Activated CD4-positive, alpha-beta T cell treated with anti-CD3 and anti-CD28 coated beads, Interleukin-2, amount 10 ng/mL, durations not matched to agents 7 days and 5 days (primary cell): ENCODE measurements at places on chromosomes 3 and 15.

DNA sequence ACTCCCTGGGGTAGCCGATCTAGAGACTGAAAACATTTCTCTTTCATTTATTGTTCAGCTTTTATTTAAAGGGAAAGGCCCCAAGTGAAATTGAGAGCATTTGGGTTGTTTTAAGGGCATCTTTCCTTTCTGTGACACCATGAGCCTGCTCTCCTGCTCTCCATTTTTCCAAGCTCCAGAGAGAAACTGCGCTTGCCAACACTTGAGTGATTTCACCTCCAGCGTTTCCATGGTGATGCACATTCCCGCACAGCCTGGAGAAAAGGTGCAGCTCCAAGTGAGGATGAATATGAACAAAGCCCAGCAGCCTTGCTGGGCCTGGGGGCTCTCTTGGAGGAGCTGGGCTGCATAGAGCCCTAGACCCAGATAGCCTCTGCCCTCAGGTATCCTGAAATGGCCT lies 159.2 kb upstream of the PPP2R3A start:
- no peak for DNase-seq

DNA sequence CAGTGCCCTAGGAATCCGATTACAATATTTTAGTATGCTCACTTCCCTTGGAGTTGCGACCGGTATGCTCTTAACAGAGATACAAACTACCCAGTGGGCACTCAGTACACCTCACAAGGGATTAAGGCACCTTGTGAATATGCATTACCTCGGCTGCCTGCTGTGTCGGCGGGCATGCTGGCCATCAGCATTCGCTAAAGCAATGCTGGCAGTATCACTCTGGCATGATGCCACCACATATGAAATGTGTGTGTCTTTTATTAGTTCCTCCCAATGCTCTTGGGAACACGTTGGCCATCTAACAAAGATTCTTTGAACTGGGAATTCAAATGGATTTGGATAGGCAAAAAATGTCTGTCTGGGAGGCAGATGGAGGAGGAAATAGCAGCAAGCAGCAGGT lies 67.4 kb upstream of the FOXB1 start:
- no peak for DNase-seq

GRCh38 chr3:54085936-54086335 lies 36.4 kb upstream of the CACNA2D3 start:
- no peak for DNase-seq

DNA sequence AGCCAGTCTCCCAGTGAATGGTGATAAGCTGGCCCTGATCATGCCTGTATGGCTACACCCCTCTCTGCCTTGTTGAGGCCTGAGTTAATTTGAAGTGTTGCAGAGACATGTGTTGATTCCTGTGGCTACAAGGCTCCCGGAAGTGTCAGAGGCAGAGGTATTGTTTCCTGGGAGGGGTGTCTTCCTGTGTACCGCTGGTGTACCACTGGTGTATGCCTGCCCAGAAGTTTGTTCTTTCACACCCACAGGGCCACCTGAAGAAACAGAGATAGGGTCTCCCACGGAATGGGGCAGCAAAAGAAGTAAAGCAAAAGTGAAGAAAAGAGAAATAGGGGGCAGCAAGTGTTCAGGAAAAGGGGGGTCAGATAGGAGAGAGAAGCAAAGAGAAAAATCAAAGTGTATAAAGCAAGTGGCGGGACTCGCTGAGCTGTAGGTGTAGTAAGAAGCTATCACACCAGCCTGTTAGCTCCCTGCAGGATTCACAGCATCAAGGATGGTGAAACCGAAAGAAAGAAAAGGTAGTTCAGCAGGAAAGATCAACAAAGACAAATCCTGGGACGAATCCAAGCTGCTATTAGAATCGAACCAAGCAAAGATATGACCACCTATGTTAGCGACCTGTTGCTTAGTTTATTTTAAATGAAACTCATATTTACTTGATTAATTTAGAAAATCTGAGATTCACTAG lies 36.6 kb upstream of the CD47 start:
- DNase-seq = peak; percentile 83

GRCh38 chr15:87115795-87116194 lies 1036.1 kb downstream of the AGBL1 start:
- no peak for DNase-seq

- DNase-seq = no peak
Measured at GRCh38 chr3:52323526-52324295, 7.6 kb downstream of the DNAH1 start.

- DNase-seq = no peak
Measured at GRCh38 chr15:49742381-49742780, 121.5 kb downstream of the DTWD1 start.

GRCh38 chr3:136070953-136071949 lies 105.7 kb downstream of the PPP2R3A start:
- DNase-seq = no peak

DNA sequence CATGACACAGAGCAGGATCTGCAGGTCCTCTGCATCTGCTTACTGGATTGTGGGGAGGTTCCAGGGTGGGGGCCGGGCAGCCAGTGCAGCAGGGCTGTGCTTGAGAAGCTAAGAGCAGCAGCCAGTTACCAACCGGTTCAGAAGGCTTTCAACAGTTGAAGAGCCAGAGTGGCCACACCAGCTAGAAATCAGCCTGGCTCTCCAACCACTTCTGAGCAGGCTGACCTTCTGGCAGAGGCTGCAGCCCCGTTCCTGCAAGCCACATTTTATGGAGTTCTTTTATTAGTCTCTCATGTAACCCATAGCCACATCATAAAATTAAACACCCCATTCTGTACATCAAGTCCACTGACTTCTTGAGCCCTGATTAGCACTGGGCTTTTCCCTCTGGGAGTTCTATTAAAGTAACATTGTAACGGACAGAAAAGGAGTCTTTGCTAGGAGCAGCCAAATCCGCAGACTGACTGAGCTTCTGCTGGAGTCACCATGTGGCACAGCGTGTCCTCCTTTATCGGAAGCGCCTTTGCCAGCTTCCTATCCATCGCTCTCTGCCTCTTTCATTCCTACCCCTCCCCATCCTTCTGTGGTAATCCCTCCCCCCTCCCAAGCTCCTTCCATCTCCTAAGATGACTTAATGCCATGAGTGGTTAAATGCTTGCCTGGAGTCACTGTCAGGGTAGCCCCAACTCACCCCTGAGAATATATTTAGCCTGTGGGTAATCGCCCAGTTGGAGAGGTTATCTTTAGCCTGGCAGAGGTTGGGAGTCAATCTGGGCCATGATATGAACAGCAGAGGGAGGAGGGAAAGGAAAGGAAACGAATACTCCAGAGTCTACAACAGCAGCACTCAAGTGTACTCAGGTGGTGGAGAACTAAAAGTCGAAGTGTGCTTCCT lies 138.5 kb upstream of the HES1 start:
- DNase-seq = no peak

DNA sequence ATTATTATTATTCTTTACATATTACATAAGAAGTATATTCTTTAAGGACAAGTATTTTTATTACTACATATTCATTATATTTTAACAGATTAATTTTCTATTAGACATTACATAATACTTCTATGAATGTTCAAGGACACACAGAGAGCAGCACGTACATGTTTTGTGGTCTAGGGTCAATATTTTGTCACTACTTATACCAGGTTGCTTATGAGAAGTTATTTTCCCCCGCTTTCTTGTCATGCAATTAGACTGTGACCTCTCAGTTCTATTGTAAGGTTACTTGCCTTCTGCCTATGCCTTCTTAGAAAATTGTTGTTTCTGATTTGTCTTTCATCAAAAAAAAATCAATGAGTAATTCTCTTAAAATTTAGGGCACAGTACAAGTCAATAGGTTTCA lies 21.5 kb downstream of the BCHE start:
- DNase-seq = no peak

GRCh38 chr15:46855388-46855787 lies 861.9 kb upstream of the SEMA6D start:
- no peak for DNase-seq

DNA sequence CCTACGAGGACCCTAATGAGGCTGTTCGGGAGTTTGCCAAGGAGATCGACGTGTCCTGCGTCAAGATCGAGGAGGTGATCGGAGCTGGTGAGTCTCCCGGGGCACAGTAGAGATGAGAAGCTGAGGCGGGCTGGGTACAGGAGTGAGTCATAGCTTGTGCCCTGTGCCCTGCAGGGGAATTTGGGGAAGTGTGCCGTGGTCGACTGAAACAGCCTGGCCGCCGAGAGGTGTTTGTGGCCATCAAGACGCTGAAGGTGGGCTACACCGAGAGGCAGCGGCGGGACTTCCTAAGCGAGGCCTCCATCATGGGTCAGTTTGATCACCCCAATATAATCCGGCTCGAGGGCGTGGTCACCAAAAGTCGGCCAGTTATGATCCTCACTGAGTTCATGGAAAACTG lies 17.9 kb downstream of the EPHB3 start:
- DNase-seq = no peak

- no peak for DNase-seq
Measured at GRCh38 chr3:119140466-119140865, 5.5 kb upstream of the TEX55 start.

DNA sequence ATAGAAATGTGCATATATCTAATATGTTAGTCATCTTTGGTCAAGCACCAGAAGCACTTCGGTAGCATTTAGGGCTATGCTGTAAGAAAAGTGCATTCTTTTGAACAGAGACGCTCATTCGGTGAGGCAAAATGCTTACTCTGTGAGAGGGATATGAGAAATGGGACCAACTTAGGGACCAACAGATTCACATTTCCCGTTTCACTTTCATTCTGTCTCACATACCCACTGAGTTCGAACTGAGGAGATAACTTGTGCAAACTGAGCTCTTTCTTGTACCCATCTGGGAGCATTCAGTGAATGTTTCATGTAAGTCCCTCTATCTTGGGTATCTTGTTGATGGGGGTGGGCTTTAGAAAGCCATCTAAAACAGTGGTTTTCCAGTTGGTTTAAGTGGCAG lies 135.3 kb downstream of the FEZF2 start:
- no peak for DNase-seq

DNA sequence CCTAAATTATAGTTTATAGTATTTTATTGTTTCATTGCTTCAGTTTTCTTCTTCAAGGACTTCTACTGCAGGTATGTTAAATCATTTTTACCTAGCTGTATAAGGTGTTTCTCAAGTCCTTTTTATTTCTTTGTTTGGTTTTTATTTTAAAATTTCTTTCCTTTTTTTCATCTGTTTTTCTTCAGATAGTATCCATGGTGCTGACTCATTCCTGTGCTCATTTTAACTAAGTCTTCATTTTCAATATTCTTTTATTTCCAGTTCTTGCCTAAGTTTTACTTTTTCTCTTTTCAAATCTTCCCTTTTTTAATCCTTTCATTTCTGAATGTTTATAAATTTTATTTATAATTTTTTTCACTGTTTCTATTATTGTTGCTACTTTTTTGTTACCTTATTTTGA lies 42.3 kb upstream of the STIMATE start:
- DNase-seq = no peak

DNA sequence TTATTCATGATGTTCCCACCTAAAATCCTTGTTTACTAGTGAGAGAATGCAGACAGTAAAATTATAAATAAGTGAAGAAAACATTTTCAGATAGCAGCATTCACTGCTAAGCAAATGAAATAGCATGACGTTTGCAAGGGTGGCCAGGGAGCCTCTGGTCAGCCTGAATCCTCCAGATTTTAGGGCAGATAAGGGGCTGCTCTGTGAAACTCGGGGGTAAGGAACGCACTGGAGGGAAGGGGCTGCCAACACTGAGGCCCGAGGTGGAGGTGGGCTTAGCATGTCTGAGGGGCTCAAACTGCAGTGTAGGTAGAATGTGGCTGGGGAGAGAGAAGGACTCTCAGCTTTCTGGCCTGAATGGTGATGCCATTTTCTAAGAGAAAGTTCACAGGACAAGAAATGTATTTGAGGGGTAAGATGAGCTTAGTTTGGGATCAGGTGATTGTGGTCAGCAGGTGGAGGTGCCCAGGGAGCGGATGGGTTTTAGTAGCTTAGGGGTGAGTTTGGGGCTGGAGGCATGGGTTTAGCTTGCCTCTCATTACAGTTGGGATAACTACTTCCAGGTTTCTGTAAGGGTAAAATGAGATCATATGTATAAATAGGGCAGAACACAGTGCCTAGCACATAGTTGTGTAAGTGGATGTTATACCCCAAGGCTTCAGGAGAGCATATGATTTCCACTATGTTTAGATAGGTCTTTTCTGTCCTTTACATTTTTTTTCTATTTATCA lies 20.5 kb downstream of the GPR171 start:
- DNase-seq = no peak

GRCh38 chr3:194750491-194750828 lies 64.8 kb downstream of the FAM43A start:
- DNase-seq = no peak

DNA sequence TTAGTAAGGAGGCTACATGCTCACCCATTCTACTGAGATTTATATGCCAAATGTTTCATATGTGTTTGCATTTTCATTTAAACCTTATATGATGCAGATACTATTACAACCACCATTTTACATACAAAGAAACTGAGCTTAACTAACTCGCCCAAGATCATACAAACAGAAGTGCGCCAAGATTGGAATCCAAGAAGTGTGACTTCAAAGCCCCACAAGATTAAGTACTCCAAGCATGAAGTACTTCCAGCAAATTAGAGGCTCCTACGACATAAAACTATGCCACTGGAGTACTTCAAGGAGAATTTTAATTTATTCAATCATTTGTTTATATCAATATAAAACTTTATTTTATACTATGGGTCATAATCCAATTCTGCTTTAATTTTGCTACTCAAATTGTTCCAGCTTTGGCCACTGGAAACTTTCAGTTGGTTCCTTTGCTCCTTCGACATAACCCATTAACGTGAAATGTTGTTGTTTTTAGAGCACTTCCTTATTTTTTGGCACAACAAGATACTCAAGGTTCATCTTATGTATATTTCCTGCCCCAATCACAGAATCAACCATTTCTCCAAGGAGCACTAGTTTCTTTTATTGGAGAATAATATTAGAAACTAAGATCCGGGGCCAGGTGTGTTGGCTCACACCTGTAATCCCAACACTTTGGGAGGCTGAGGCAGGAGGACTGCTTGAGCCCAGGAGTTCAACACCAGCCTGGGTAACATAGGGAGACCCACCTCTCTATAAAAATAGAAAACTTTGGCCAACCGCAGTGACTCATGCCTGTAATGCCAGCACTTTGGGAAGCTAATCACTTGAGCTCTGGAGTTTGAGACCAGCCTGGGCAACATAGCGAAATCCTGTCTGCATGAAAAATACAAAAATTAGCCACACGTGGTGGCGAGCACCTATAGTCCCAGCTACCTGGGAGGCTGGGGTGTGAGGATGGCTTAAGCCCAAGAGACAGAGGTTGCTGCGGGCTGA lies 10.4 kb downstream of the INO80 start:
- DNase-seq = no peak
